ENCODE measurements at places on chromosomes 1 and 21. TPM values are rescaled to one million over a fixed set of nuclear protein-coding genes. Genes with fewer than 3 reads are reported as not detected.

DNA sequence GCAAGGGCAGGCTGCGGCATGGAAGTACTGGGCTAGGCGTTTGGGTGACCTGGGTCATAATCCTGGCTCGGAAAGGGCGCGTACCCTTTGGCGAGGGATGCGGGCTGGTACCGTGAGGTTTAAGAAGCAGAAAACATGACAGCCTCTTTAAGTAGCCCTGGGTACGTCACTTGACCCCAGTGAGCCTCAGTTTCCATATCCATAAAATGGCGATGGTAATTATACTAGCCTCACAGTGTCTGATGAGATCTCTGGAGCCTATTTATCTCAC, 700 bp downstream of the PIGV start:
- H3K4me3 ChIP-seq: peak overlapping the region; percentile 41
- H3K27me3 ChIP-seq: no peaks in the 10 kb centered on the region
- H3K36me3 ChIP-seq: no peaks in the 10 kb centered on the region

DNA sequence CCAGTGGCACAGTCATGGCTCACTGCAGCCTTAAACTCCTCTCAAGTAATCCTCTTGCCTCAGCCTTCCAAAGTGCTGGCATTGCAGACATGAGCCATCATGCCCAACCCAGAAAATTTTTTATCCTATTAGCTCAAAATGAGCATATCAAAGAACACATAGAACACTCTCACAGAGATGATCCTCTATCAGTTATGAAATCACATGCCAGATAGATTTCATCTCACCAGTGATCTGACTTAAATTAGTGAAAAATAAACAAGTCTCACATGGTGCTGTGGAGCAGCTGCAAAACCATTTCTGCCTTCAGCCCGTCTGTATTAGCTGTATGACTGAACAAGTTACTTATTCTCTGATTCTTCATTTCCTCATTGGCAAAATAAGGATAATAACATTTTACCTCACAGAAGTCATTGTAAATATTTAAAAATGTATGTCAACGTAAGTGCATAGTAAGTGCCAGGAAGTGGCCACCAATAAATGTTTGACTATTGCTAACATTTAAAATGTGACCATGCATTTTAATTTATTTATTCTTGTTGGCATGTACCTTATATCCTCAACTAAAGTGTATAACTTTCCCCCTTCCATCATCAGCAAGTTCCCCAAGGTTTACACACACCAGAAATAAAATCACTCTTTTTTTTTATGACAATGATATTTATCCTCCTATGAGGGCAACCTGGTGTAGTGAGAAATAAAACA, 29.0 kb upstream of the SLC19A2 start:
- no peak overlapping the region for H3K4me3 ChIP-seq
- no peak for DNase-seq
- no peak overlapping the region for H3K27ac ChIP-seq

The HSPA13 gene
- 24.9 TPM for polyA plus RNA-seq

- H3K27me3 ChIP-seq: no peaks in the 10 kb centered on the region
- no peak overlapping the region for H3K4me3 ChIP-seq
- peaks cover 6% of the 10 kb centered on the region for H3K4me1 ChIP-seq
- H3K36me3 ChIP-seq: no peaks in the 10 kb centered on the region
- H3K27ac ChIP-seq: no peak overlapping the region
These were observed 17.7 kb downstream of the CMPK1 start for GRCh38 chr1:47351305-47351704.

- peaks cover 22% of the 10 kb centered on the region for H3K4me1 ChIP-seq
- no peaks in the 10 kb centered on the region for H3K36me3 ChIP-seq
- peak; percentile 97 for DNase-seq
- peak overlapping the region; percentile 93 for H3K27ac ChIP-seq
- peaks cover 13% of the 10 kb centered on the region for H3K27me3 ChIP-seq
These were observed 29.6 kb upstream of the RNF187 start for GRCh38 chr1:228457396-228458176.

DNA sequence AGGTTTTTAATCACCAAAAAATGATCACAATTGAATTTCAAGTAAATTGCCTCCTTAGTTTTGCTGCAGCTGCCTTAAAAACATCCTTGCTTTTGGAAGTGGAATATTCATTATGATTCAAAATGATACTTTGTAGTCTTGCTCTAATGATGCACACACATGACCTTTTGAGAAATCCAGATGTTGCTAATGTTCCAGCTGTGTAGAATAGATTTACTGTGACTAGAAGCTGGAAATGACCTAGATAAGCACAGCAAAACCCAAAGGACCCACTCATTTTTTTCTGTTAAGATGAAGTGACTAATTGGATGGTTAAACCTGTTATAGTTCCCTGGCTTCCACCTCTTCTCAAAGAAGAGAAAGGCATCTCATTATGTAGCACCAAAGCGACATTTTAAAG, 64.6 kb upstream of the RALGPS2 start:
- no peaks in the 10 kb centered on the region for H3K27me3 ChIP-seq
- H3K4me1 ChIP-seq: peaks cover 7% of the 10 kb centered on the region
- H3K36me3 ChIP-seq: no peaks in the 10 kb centered on the region
- no peak overlapping the region for H3K27ac ChIP-seq
- no peak for DNase-seq

The SUSD4 gene
- 5.6 TPM for polyA plus RNA-seq

GRCh38 chr1:33288976-33289857, 31.7 kb downstream of the A3GALT2 start:
- no peak overlapping the region for H3K4me3 ChIP-seq
- no peaks in the 10 kb centered on the region for H3K27me3 ChIP-seq
- H3K4me1 ChIP-seq: no peaks in the 10 kb centered on the region
- H3K36me3 ChIP-seq: no peaks in the 10 kb centered on the region
- no peak overlapping the region for H3K27ac ChIP-seq

- H3K27ac ChIP-seq: no peak overlapping the region
- peaks cover 11% of the 10 kb centered on the region for H3K4me1 ChIP-seq
- H3K27me3 ChIP-seq: no peaks in the 10 kb centered on the region
- no peak overlapping the region for H3K4me3 ChIP-seq
These were observed 125.9 kb downstream of the RUNX1 start for GRCh38 chr21:34923202-34923601.

- no peaks in the 10 kb centered on the region for H3K27me3 ChIP-seq
- no peak overlapping the region for H3K4me3 ChIP-seq
- H3K36me3 ChIP-seq: no peaks in the 10 kb centered on the region
- H3K4me1 ChIP-seq: peaks cover 4% of the 10 kb centered on the region
- H3K27ac ChIP-seq: no peak overlapping the region
These were observed 81.8 kb downstream of the PEX14 start for GRCh38 chr1:10556430-10557005.

- H3K36me3 ChIP-seq: no peaks in the 10 kb centered on the region
- no peaks in the 10 kb centered on the region for H3K4me1 ChIP-seq
- no peaks in the 10 kb centered on the region for H3K27me3 ChIP-seq
- H3K27ac ChIP-seq: peak overlapping the region; percentile 48
- H3K4me3 ChIP-seq: no peak overlapping the region
These were observed 5.5 kb upstream of the SNAPIN start for GRCh38 chr1:153652805-153653500.

- DNase-seq: no peak
- no peak overlapping the region for H3K27ac ChIP-seq
- no peaks in the 10 kb centered on the region for H3K36me3 ChIP-seq
- peaks cover 19% of the 10 kb centered on the region for H3K27me3 ChIP-seq
- H3K4me1 ChIP-seq: peaks cover 5% of the 10 kb centered on the region
These were observed 1.3 kb downstream of the S1PR1 start for GRCh38 chr1:101238031-101238628.

DNA sequence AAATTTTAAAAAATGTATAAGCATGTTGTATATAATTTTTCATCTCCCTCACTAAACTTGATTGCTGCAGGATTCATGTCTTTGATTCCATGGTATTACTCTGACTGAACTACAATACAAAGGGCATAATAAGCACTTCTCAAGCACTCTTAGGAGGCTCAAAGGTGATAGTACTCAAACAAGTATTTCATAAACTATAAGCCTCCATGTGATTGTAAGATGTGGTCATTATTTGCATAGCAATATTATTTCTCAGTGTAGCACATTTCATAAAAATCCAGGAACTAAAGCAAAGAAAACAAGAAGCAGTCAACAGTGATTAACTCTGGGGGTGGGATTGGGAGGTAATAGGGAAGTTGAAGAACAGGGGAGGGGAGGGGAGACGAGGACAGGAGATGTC, 106.2 kb upstream of the DPT start:
- peaks cover 42% of the 10 kb centered on the region for H3K4me1 ChIP-seq
- no peak for DNase-seq
- no peaks in the 10 kb centered on the region for H3K36me3 ChIP-seq
- H3K27me3 ChIP-seq: no peaks in the 10 kb centered on the region

The BROX gene
- polyA plus RNA-seq: 19.6 TPM

The ANKRD34A gene
- polyA plus RNA-seq: 0.83 TPM

- H3K27me3 ChIP-seq: no peaks in the 10 kb centered on the region
- no peaks in the 10 kb centered on the region for H3K4me1 ChIP-seq
- no peak overlapping the region for H3K27ac ChIP-seq
- no peak for DNase-seq
These were observed 166.1 kb upstream of the SAMSN1 start for GRCh38 chr21:14712121-14712715.

- no peaks in the 10 kb centered on the region for H3K4me1 ChIP-seq
- H3K4me3 ChIP-seq: no peak overlapping the region
- no peaks in the 10 kb centered on the region for H3K27me3 ChIP-seq
- no peaks in the 10 kb centered on the region for H3K36me3 ChIP-seq
These were observed 29.6 kb upstream of the ZNF326 start for GRCh38 chr1:89965193-89965768.

The RGS4 gene
- 5.6 TPM for polyA plus RNA-seq

DNA sequence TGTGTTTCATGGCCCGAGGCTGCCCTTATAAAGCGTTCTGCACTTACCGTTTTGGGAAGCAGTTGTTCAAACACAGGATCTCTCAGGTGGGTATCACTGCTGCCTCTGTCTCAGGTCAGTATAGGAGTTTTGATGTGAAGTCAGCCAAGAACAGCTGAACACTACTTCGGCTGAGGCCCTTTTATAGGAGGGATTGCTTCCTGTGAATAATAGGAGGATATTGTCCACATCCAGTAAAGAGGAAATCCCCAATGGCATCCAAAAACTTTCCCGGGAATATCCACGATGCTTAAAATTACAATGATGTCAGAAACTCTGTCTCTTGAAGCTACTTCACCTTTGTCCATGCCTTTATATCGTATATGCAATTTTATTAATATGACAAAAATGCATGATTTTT, at the start of gene SELE:
SELE (minus strand) TSS at position 156 of the 400 bp plus-strand sequence. CDS start 467 bp downstream, outside the sequence.
- no peak within 1 kb of the TSS for H3K27ac ChIP-seq
- H3K27me3 ChIP-seq: no peaks in the 10 kb centered on the region
- no peaks in the 10 kb centered on the region for H3K4me1 ChIP-seq
- no peaks in the 10 kb centered on the region for H3K36me3 ChIP-seq
- DNase-seq: no peak
- no peak within 1 kb of the TSS for H3K4me3 ChIP-seq

GRCh38 chr1:159664247-159664646, 50.1 kb downstream of the CRP start:
- no peaks in the 10 kb centered on the region for H3K4me1 ChIP-seq
- H3K27me3 ChIP-seq: no peaks in the 10 kb centered on the region
- no peak for DNase-seq
- H3K36me3 ChIP-seq: no peaks in the 10 kb centered on the region
- no peak overlapping the region for H3K27ac ChIP-seq

- peak overlapping the region; percentile 87 for H3K4me3 ChIP-seq
- H3K4me1 ChIP-seq: peaks cover 5% of the 10 kb centered on the region
- DNase-seq: no peak
- H3K27ac ChIP-seq: peak overlapping the region; percentile 95
- no peaks in the 10 kb centered on the region for H3K36me3 ChIP-seq
These were observed 757 bp downstream of the ACADM start for GRCh38 chr1:75725266-75725665.

DNA sequence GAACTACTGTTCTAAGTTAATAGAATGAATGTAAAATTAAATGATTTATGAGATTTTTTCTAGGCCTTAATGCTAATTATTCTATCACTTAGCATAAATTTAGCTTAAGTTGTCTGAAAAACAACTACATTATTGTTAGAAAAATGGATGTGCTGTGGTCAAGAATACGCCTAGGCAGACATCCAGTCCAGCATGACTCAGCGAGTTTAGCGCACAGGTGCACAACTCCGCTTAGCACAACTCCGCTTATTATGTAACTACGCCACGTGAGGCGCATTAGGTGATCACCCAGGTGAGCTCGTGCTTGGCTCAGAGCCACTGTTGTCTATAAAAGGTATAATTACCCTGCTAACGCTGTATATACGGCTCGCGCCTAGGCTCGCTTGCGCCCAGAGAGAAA, 1043.6 kb upstream of the ADGRL4 start:
- H3K4me3 ChIP-seq: no peak overlapping the region
- no peak overlapping the region for H3K27ac ChIP-seq
- DNase-seq: no peak
- no peaks in the 10 kb centered on the region for H3K36me3 ChIP-seq

The RBP7 gene
- 0.61 TPM for polyA plus RNA-seq

DNA sequence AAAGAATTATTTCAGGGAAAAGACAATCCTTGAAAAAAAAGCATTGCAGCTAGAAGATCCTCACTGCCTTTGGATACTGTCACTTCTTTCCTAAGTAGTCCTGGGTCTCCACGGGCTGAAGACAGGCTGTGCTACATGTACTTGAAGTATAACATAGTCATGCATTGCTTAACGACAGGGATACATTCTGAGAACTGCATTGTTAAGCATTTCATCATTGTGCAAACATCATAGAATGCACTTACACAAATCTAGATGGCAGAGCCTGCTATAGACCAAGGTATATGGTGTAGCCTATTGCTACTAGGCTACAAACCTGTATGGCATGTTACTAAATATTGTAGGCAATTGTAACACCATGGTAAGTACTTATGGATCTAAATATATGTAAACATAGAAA, 54.0 kb downstream of the KIAA0040 start:
- no peaks in the 10 kb centered on the region for H3K4me1 ChIP-seq
- no peak overlapping the region for H3K27ac ChIP-seq
- no peaks in the 10 kb centered on the region for H3K27me3 ChIP-seq
- H3K36me3 ChIP-seq: no peaks in the 10 kb centered on the region

- H3K4me1 ChIP-seq: peaks cover 17% of the 10 kb centered on the region
- no peak overlapping the region for H3K27ac ChIP-seq
- H3K27me3 ChIP-seq: no peaks in the 10 kb centered on the region
- no peak overlapping the region for H3K4me3 ChIP-seq
These were observed 74.4 kb upstream of the SLC44A3 start for GRCh38 chr1:94745742-94746141.

GRCh38 chr1:178716111-178716510, 8.9 kb upstream of the RALGPS2 start:
- H3K36me3 ChIP-seq: no peaks in the 10 kb centered on the region
- no peak overlapping the region for H3K27ac ChIP-seq
- no peak overlapping the region for H3K4me3 ChIP-seq
- no peak for DNase-seq
